ENCODE measurements at places on chromosomes 3 and 15.

GRCh38 chr15:87354661-87355410, 901.7 kb downstream of the NTRK3 start:
- DNase-seq, result no peak

DNA sequence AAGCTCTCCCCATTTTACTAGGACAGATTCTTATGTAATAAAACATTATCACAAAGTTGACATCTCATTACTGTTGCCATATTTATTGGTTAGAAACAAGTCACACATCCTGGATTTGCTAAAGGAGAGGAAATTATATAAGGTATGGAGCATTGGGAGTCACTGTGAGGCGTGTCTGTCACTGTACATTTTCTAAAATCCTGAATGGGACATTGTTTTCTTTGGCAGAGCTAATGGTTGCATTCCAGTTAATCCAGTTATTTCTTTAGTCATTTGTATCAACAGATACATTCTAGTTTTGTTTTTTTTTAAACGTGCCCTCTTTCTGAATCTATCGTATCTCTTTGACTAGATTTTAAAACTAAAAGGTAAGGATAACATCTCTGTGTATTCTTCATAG, 70.2 kb upstream of the MITF start:
- DNase-seq, result no peak

DNA sequence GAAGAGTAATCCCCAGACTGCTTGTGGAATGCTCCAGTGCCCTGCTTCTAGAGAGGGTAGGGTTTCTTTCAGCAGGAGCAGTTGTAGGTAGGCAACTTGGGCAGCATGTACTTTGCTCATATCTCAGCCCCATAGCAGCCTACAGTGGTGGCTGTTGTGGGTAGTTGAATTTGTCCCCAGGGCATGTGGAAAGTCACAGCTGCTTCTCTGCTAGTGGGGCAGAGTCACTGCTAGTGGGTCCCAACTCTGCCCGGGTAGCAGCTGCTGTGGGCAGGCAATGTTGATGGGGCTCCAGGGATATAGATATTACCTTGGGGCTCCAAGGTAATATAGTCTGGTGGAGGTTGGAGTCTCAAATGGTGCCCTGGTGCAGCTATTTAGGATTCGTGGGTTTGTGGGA, 174.5 kb downstream of the OTOL1 start:
- no peak for DNase-seq

- no peak for DNase-seq
Measured at GRCh38 chr3:13708871-13709595, 160.1 kb downstream of the FBLN2 start.

- DNase-seq, result no peak
Measured at GRCh38 chr3:33145221-33145900, 31.5 kb downstream of the CRTAP start.

DNA sequence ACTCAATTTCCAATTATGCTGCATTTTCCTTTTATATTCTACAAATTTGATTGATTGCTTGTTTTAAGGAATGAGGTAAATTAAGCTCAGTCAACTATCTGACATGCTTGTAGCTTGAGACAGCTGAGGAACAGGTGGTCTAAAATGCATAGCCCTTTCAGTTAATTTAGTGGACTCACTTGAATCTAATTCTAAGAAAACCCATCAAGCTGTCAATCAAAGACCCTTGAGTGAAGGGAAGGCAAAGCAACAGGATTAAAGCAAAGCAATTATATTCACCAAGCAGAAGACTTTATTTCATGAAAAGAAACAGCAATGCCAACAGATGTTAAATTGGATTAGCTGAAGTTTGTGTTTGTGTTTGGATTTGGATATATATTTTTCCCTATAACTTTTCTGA, 228.5 kb downstream of the ARPP21 start:
- no peak for DNase-seq

DNA sequence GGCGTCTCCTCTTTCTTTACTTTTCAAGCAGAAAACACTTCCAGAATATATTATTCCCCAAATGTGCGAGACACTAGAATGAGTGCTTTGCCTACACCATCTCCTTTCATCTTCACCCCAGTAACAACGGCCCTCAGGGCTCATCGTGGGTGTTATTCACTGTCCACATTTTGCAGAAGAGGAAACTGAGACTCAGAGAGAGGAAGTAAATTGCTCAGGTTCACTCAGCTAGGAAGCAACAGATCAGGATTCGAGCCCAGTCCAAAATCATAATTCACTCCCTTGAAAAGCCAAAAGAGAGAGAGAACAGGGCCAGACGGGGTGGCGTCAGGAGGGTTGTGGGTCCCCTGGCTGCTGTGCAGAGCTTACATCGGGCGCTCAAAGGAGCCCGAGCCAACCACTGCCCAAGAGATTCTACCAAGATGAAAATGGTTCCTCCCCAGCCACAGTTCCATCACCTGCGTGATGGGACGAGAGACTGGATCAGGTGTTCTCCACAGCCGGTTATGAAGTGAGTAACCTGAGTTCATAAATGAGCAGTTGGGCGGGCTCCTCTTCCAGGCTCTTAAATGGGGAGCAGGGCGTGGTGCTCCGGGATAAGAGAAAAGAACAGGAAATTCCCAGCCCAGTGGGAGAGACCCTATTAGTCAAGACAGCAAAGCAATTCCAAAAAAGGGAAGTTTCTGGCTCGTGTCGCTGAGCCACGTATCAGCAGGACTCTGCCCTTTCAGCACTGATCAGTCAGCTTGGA, 48.6 kb upstream of the FLNB start:
- DNase-seq, result no peak

- no peak for DNase-seq
Measured at GRCh38 chr15:44673639-44674038, 10.2 kb upstream of the SPG11 start.

GRCh38 chr3:46585799-46586693, 19.9 kb upstream of the LRRC2 start:
- no peak for DNase-seq

DNA sequence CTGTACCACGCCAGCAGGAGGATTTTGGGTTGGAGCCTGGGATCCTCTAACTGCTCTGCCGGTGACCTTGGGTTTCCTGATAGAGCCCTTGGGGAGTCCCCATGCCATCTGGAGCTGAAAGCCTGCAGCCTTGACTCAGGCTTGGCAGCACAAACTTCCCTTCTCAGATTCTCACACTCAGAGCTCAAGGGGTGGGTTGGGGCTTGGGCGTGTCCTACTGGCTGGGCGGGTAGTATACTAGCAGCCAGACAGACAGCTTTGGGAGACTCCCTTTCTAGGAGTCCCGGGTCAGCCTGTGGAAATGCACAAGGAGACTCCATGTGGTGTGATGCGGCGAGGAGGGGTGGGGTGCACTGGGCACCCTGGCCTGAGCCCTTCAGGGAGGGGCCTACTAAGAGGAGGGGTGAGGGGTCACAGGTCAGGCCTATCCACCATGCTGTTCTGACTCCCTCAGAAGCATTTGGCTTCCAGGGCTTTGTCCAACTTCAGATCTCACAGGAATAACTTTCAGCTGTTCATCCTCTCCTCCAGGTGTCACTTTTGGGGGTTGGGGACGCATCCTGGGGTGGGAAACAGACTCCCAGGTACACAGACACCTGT, 21.6 kb upstream of the PLXNA1 start:
- no peak for DNase-seq

- no peak for DNase-seq
Measured at GRCh38 chr3:198107840-198108734, 148.1 kb downstream of the LMLN start.

DNA sequence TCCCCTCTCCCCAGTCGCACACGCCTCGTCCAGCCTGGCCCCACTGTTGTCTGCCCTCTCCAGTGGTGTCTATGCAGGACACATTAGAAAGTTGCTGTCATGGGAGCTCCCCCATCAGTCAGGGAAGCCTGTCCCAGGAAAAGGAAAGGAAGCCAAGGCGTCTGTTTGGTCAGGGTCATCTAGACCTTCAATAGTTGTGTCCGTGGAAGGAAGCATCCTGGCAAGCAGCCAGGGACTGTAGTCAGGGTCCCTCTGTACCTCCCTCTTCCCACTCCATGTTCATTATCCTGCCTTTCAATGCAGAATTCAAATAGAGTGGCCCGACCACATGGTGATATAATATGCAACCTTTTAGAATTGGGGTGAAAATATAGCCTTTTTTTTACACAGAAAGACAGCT, 60.7 kb upstream of the RAB6B start:
- DNase-seq, result no peak

- no peak for DNase-seq
Measured at GRCh38 chr15:48145923-48146322, 25.1 kb downstream of the SLC24A5 start.

GRCh38 chr3:158769952-158770740, 31.7 kb upstream of the MFSD1 start:
- DNase-seq, result no peak

- no peak for DNase-seq
Measured at GRCh38 chr3:63364910-63365309, 86.8 kb downstream of the SYNPR start.

DNA sequence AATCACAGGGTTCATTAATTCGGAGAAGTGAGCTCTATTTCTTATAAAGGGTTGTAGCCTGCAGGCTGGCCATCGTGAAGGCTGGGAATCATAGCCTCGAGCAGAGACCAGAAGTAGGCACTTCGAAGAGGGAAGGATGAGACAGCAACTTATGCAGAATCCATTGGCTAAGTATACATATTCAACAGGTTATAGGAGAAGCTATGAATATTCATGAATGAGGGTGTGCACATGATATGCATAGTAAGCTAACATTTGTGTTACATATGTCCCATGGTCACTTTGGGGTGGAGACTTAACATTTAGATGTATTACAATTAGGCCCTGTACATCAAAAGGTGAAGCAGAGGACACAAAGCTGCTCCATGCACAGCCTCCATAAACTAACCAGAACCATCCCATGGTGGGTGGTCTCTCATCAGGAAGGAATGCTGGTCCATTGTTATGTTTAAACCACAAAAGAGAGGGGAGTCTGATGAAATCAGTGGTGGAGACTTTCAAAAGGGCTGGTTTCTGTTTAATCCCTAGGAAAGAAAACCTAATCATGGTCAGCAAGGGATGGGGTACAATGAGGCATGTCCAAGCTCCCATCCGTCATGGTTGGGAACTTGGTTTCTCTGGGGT, 80.8 kb upstream of the FHIT start:
- no peak for DNase-seq

DNA sequence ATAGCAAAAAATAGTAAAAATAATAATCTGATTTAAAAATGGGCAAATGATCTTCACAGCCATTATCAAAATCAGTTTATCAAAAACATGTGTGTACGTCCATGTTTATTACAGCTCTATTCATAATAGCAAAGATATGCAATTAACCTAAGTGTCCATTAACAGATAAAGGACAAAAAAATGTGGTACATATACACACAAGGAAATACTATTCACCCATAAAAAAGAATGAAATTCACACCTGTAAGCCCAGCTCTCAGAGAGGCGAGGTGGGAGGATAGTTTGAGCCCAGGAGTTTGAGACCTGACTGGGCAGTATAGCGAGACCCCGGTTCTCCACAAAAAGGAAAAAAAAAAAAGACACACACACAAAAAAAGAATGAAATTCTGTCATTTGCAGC, 82.6 kb upstream of the PPIB start:
- no peak for DNase-seq

Data from caudate nucleus (tissue), 63 donors.